NCI-H1092 treated with DMSO at 0.1 percent for 48 hours (cell line): ENCODE measurements at places on chromosomes 12 and 14.

GRCh38 chr14:82757776-82758175, 1224.1 kb upstream of the SEL1L start:
- DNase-seq: no peak

GRCh38 chr14:75832621-75833297, 149.0 kb downstream of the TGFB3 start:
- DNase-seq: no peak

- DNase-seq: no peak
These were observed 136.4 kb upstream of the LGR5 start for GRCh38 chr12:71303199-71303598.

GRCh38 chr14:21525571-21525961, 580 bp downstream of the SALL2 start:
- peak; percentile 31 for DNase-seq

GRCh38 chr12:117212563-117213190, 22.4 kb upstream of the FBXO21 start:
- DNase-seq: peak; percentile 47

DNA sequence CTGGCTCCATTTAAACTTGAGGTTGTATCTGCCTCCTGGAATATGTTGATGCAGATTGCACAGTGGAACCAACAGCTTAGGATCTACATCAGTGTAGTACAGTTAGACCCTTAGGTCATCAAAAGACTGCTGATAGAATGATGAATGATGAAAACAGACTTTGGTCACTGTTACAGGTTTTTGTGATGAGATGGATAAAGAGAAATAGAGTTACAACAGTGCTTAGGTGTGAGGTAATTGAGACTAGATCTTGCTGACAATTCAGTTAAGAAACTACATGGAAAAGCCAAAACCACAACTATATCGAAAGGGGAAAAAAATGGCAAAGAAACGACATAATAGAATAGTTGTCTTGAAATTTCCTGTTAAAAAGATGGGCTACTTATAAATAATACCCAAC, 145.7 kb upstream of the LMNTD1 start:
- DNase-seq: no peak

DNA sequence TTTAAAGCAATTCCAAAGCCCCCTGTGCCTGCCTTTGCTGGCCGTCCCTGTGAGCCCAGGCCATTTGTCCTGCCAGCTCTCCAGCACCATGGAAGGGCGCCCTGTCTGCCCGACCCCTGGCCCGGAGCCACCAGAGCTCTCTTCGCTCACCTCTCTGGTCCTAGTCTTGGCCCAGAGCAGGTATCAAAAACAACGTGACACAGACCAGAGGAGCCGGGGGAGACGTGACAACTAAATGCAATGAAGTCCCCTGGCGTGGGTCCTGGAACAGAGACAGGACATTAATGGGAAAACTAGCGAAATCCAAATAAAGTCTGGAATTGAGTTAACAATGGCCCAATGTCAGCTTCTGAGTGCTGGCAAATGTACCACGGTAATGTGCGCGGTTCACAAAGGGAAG, 83.2 kb upstream of the DIO3 start:
- no peak for DNase-seq

DNA sequence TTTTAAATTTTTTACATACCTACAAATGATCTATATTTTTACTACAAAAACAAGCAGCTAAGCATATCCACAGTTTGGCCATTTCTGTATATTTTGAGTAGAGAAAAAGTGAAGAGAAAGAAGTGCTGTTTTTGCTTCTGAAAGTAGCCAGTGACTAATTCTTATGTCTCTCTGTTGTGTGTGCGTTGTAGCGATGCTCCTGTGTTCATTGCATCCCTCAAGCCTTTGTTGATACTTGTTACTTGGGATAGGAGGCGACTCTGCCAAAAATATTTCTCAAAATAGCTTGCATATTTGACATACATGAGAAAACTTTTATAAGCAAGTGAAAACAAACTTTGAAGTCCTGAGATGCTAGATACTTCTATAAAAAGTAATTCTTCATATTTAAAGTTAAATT, 714.1 kb downstream of the FSCB start:
- no peak for DNase-seq
